H7 (cell line): ENCODE measurements at places on chromosomes 3 and 15. TPM values are rescaled to one million over a fixed set of nuclear protein-coding genes. Genes with fewer than 3 reads are reported as not detected.

GRCh38 chr15:38733331-38733730 is 168.7 kb upstream of the RASGRP1 start:
- DNase-seq, result no peak

GRCh38 chr3:110479731-110480130 is 591.9 kb upstream of the NECTIN3 start:
- no peak for DNase-seq

GRCh38 chr3:42640771-42641370 is 12.6 kb upstream of the ZBTB47 start:
- no peak for DNase-seq

- DNase-seq, result no peak
These were observed 112.7 kb downstream of the NFKBIZ start for GRCh38 chr3:101962055-101962454.

The PSMD6 gene
- total RNA-seq, result 144 and 169 TPM in 2 replicates

The ISLR gene
- total RNA-seq, result 15.1 and 20.5 TPM in 2 replicates
